ENCODE measurements at places on chromosomes 1 and 21.
A peak's percentile ranks its signal among the peaks of the same experiment; 100 is the strongest.

- no peaks in the 10 kb centered on the region for H3K36me3 ChIP-seq
- no peak overlapping the region for H3K27ac ChIP-seq
- H3K27me3 ChIP-seq, result no peaks in the 10 kb centered on the region
- H3K4me1 ChIP-seq, result no peaks in the 10 kb centered on the region
- DNase-seq, result no peak
- no peak overlapping the region for H3K4me3 ChIP-seq
Observed at GRCh38 chr1:219773775-219774174, 154.6 kb downstream of the SLC30A10 start.

- no peaks in the 10 kb centered on the region for H3K36me3 ChIP-seq
- peaks cover 8% of the 10 kb centered on the region for H3K4me1 ChIP-seq
- no peak overlapping the region for H3K4me3 ChIP-seq
- H3K27me3 ChIP-seq, result no peaks in the 10 kb centered on the region
Observed at GRCh38 chr1:223508796-223509195, 115.6 kb downstream of the CCDC185 start.

DNA sequence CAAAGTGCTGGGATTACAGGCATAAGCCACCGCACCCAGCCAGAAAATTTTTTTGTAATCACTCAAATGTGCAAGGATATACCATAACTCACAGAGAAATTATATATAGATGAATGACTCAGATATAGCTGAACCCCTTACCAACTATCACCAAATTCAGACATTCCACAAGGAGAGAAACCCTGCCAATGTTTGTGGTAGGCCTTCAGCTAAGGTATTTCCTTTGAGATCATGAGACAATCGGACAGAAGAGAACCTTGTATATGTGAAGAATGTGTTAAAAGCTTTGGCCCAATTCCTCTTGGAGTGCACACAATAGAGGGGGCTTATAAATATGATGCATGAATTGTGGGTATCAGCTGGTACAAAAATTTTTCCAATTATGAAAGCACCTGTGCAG, 50.7 kb downstream of the ZNF684 start:
- H3K4me1 ChIP-seq, result no peaks in the 10 kb centered on the region
- DNase-seq, result no peak
- no peak overlapping the region for H3K4me3 ChIP-seq
- no peak overlapping the region for H3K27ac ChIP-seq
- H3K27me3 ChIP-seq, result no peaks in the 10 kb centered on the region

DNA sequence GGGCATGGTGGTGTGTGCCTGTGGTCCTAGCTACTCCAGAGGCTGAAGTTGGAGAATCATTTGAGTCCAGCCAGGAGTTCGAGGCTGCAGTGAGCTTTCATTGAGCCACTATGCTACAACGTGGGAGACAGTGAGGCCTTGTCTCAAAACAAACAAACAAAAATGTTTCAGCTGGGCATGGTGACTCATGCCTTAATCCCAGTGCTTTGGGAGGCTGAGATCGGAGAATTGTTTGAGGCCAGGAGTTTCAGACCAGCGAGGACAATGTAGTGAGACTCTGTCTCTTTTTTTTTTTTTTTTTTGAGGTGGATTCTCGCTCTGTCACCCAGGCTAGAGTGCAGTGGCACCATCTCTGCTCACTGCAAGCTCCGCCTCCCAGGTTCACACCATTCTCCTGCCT, 5.0 kb upstream of the RPL5 start:
- no peak overlapping the region for H3K4me3 ChIP-seq
- H3K4me1 ChIP-seq, result no peaks in the 10 kb centered on the region
- no peaks in the 10 kb centered on the region for H3K27me3 ChIP-seq
- no peak for DNase-seq
- H3K27ac ChIP-seq, result no peak overlapping the region

GRCh38 chr1:99180343-99180808, 83.9 kb upstream of the PLPPR4 start:
- peak; percentile 80 for DNase-seq
- no peaks in the 10 kb centered on the region for H3K4me1 ChIP-seq
- no peaks in the 10 kb centered on the region for H3K27me3 ChIP-seq
- no peak overlapping the region for H3K27ac ChIP-seq
- no peak overlapping the region for H3K4me3 ChIP-seq

DNA sequence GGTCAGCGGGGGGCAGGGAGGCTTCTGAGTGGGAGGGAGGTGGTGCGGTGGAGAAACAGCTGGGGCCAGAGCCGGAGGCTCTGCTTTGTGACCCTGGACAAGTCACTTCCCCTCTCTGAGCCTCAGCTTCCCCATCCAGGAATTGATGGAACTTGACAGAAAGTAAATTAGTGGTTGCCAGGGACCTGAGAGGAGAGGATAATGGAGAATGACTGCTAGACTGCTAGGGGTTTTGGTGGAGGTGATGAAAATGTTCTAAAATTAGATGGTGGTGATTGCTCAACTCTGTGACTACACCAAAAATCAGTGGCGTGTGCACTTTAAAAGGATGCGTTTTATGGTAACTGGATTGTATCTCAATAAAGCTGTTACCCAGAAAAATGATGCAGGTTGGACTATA, 100.9 kb downstream of the ARHGEF10L start:
- no peaks in the 10 kb centered on the region for H3K36me3 ChIP-seq
- H3K4me3 ChIP-seq, result no peak overlapping the region
- H3K27ac ChIP-seq, result no peak overlapping the region

DNA sequence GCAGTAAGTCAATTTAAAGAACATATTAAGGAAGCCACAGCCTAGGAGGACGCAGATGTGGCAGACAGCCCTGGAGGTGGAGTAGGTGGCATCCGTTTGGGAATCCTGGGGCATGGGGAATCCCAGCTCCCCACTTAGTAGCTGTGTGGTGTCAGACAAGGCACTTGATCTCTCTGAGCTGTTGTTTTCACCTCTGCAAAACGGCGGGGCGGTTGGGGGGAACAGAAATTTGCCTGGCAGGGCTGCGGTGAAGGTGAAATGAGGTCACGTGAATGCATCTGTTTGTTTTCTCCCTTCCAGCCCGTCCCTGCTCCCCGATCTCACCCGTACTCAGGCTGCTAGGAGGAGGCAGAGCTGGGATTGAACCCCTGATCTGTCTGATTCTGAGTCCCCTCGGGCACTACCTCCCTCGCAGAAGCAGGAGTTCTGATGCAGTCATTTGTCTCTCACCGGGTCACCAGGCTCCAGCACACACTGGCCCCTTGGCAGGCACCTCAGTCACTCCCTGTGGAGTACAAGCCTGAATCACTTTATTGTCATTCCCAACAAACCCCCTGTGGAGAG, 2.2 kb upstream of the LAPTM5 start:
- no peaks in the 10 kb centered on the region for H3K27me3 ChIP-seq
- H3K36me3 ChIP-seq, result no peaks in the 10 kb centered on the region
- no peak overlapping the region for H3K27ac ChIP-seq
- H3K4me3 ChIP-seq, result no peak overlapping the region
- peaks cover 19% of the 10 kb centered on the region for H3K4me1 ChIP-seq

DNA sequence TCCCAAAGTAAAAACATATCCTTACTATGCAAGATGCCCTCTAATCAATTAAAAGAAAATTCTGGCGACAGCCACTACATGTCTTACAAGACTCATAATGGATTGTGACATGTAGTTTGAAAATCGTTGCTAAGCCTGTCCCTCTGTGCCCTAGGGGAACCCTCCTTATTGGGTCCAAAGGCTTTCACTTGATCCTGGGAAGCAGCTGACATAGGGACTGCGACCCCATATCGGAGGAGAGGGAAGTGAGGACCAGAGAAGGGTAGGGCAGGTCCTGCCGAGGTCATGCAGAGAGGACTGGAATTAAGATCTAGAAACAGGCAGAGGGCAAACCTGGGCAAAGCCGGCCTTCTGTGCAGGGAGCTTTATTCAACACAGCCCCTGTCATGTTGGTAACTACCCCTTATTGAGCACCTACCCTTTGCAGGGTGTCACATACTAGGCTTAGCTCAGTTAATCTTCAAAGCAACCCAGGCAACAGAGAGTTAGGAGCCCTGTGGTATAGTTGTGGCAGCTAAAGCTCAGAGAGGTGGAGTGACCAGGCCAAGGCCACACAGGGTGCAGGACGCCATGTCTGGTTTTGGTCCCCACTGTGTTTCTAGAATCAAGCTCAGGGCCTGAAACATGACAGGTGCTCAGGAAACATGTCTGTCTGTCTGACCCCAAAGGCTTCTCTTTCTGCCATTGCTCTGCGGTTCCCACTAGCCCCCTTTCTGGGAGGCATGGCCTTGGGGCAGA, 18.4 kb upstream of the IFNLR1 start:
- H3K4me1 ChIP-seq, result no peaks in the 10 kb centered on the region
- H3K36me3 ChIP-seq, result no peaks in the 10 kb centered on the region
- no peak for DNase-seq

- no peaks in the 10 kb centered on the region for H3K4me1 ChIP-seq
- no peaks in the 10 kb centered on the region for H3K36me3 ChIP-seq
- no peaks in the 10 kb centered on the region for H3K27me3 ChIP-seq
- no peak for DNase-seq
- no peak overlapping the region for H3K4me3 ChIP-seq
- no peak overlapping the region for H3K27ac ChIP-seq
Observed at GRCh38 chr1:85330711-85331290, 54.4 kb upstream of the BCL10 start.

GRCh38 chr1:8351693-8352470, 34.0 kb downstream of the SLC45A1 start:
- H3K36me3 ChIP-seq, result no peaks in the 10 kb centered on the region
- peak; percentile 81 for DNase-seq
- H3K4me3 ChIP-seq, result no peak overlapping the region
- H3K27me3 ChIP-seq, result no peaks in the 10 kb centered on the region
- peak overlapping the region; percentile 70 for H3K27ac ChIP-seq

DNA sequence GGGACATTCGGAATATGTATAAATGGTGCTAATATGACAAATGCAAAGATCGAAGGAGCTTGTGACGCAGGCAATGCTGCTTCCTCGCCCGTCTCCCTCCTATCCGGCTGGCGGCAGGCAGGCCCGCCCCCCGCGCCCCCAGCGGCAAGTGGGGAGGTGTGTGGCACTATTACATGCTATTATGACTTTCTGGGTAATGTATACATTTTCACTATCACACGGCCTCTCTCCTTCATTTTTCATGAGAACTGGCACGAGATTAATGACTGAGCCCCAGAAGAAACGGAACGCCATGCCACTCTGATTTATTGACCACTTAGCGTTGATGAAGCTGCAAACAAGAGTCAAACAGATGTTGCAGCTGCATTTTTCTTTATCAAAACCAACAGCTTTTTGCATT, 138.9 kb upstream of the VAMP3 start:
- no peaks in the 10 kb centered on the region for H3K36me3 ChIP-seq
- no peak overlapping the region for H3K27ac ChIP-seq
- H3K4me1 ChIP-seq, result no peaks in the 10 kb centered on the region
- no peaks in the 10 kb centered on the region for H3K27me3 ChIP-seq
- no peak overlapping the region for H3K4me3 ChIP-seq
- DNase-seq, result no peak

- H3K4me3 ChIP-seq, result no peak overlapping the region
- H3K27ac ChIP-seq, result no peak overlapping the region
- DNase-seq, result peak; percentile 16
- no peaks in the 10 kb centered on the region for H3K27me3 ChIP-seq
- no peaks in the 10 kb centered on the region for H3K36me3 ChIP-seq
Observed at GRCh38 chr1:42264511-42265190, 70.4 kb downstream of the FOXJ3 start.

- H3K36me3 ChIP-seq, result no peaks in the 10 kb centered on the region
- H3K27ac ChIP-seq, result no peak overlapping the region
- no peaks in the 10 kb centered on the region for H3K27me3 ChIP-seq
- H3K4me3 ChIP-seq, result no peak overlapping the region
- no peaks in the 10 kb centered on the region for H3K4me1 ChIP-seq
Observed at GRCh38 chr1:152699746-152700145, 1.6 kb downstream of the LCE2A start.

DNA sequence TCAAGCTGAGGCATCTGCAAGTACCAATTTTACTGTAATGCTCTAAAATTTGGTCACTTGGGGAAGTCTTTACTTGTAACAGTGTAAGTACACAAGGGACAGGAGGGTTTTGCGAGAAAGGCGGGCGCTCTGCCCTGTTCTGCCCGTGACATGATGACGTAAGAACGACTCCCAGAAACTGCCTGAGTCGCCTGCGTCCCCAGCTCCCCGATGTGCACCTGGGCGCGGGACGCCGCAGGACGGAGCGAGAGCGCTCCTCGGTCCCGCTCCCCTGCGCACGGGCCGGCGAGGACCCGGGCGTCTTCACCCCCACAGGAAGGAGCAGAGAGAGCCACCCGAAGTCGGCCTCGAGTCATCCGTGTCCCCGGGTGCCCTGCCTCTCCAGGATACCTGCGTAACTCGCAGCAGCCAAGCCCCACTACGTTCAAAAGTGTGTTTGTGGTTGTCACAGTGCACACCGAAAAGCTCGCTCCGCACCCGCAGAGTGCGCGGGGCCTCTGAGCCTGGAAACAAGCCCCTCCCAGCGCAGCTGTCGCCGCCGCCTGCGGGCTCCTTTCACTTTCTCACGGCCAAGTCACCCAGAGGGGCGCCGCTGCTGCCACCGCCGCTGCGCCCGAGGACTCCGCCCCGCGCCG, 3.3 kb upstream of the ZBTB18 start:
- peaks cover 34% of the 10 kb centered on the region for H3K4me1 ChIP-seq
- H3K27ac ChIP-seq, result peak overlapping the region; percentile 87
- no peaks in the 10 kb centered on the region for H3K36me3 ChIP-seq
- peak overlapping the region; percentile 87 for H3K4me3 ChIP-seq

DNA sequence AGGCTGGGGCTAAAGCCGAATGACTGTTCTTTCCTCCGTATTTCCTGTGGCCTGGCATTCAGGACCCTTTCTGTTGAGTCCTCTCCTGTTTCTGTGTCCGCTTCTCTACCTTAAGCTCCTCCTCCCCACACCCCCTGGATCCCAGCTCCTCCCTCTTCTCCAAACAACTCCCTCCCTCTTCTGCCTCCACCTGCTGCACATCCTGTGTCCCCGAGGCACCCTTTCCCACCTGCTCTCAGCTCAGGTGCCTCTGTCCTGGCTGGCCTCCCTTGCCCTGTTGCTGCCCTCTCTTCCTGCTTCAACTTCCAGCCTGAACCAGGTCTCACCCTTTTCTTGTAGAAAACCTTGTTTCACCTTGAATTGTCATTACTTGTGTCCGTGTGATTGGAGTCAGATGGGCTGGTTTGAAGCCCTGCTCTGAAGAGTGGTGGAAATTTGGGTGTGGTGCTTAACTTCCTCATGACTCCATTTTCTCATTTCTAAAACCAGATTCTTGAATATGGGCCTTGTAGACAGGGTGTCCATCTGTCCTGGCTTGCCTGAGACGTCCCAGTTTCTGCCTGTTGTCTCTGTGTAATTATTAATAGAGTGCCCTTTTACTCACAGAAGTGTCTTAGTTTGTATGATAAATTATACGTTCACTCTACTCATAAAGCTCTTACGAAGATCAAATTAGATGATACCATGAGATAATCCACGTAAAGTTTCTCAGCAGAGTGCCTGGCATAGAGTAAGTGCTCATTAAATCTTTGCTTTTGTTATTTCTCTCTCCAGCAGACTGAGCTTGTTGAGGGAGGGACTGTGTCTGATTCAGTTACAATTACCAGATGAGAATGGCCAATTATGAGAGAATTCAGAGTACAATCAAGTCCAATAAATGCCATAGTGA, 58.9 kb upstream of the TRABD2B start:
- DNase-seq, result no peak
- H3K27me3 ChIP-seq, result peaks cover 9% of the 10 kb centered on the region
- H3K4me3 ChIP-seq, result no peak overlapping the region
- no peak overlapping the region for H3K27ac ChIP-seq
- no peaks in the 10 kb centered on the region for H3K4me1 ChIP-seq
- no peaks in the 10 kb centered on the region for H3K36me3 ChIP-seq
